ENCODE measurements at places on chromosomes 4 and X.

DNA sequence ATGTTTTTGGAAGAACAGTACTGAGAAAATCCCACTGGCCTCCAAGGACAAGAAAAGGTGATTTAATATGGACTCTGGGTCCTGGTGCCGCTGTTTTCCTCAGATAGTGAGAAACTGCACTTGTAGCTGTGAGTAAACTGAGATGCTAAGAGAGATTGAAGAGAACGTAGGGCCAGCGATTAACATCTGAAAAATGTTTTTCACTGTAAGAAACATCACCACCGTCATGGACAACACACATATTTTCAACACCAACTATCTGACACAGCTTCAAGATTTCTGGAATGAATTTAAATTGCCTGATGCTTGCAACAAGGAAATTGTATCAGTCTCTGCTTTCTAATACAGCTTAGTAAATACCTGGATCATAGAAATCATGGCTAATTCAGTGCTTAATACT lies 158.2 kb upstream of the SMIM31 start:
- DNase-seq: no peak

GRCh38 chr4:79763486-79764075 lies 309.4 kb downstream of the ANTXR2 start:
- DNase-seq: no peak

GRCh38 chrX:15973299-15973698 lies 118.7 kb upstream of the AP1S2 start:
- peak; percentile 4 for DNase-seq

GRCh38 chr4:181225616-181226261 lies 1017.5 kb upstream of the TENM3 start:
- DNase-seq: no peak

GRCh38 chr4:184526228-184526627 lies 51.9 kb upstream of the IRF2 start:
- no peak for DNase-seq

DNA sequence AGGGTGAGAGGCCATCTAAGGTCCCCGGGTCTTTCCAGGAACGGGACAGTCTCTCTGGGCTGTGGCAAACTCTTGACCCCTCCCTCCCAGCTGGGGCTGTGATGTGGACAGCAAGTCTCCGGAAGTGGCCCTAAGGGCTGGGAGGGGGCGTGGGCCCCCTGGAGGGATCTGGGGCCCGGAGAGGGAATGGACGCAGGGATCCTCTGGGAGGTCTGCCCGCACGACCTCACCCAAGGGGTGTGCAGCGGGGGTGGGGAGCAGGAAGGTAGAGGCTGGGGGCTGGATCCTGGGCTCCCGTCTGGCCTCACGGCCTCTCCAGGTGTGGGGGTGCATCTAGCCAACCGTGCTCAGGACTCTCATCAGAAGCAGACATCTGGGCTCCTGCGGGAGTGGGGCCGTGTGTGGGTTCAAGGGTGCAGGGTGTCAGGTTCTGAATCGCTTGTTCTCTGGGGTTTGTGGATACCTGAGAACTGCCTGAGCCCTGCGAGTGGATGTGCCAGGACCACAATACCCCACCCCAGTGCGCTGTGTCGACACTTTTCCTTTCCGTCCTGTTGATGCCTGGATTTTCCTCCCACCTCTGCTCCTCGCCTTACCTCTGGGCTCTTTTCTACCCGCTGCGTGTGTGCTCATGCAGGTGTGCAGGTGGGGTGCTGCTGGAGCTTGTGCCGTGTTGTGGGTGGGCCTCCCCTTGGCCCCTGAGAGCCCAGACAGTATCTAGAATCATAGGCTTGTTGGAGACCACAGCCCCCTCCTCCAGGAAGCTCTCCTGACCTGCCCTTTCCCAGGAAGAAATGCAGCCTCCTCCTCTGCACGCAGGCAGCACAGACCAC lies 915 bp downstream of the CPZ start:
- DNase-seq: no peak

DNA sequence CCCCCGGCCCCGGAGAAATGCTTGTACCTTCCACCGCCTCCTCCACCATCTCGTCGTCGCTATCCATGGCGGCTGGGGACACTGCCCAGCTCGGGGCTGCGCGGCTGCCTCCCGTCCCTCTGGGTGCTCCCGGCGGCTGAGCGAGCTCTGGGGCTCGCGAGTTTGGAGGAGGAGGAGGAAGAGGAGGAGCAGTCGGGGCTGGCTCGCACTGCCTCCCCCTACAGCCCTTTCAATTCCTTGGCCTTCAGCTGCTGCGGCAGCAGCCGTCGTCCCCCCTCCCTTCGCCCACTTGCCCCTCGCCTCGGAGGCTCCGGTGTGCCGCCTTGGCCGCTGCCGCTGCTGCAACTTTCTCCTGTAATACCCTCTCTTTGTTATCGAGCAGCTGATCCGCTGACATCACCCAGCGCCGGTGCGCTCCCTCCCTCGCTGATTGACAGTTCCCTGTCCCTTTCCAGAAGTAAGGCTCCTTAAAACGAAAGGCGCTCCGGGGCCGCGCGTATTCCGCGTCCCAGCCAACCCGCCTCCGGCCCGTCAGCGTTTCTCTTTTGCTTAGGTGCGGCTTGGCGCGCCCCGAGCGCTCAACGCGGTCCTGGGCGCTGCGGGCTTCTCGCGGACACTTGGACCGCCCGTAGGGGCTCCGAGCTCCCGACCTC lies at the start of gene SETD7:
Gene SETD7, minus strand, starts transcription at position 149 of the 653 bp plus-strand sequence. Its CDS starts 82 bp downstream, at position 67.
- peak; percentile 85 for DNase-seq

GRCh38 chr4:8911316-8912088 lies 39.9 kb upstream of the HMX1 start:
- no peak for DNase-seq

- DNase-seq: no peak
Measured at GRCh38 chrX:80755174-80755573, 54.5 kb downstream of the BRWD3 start.

GRCh38 chr4:5024673-5025072 lies 5.4 kb upstream of the CYTL1 start:
- DNase-seq: no peak

- DNase-seq: no peak
Measured at GRCh38 chr4:169236873-169237626, 33.7 kb downstream of the SH3RF1 start.

GRCh38 chrX:13864264-13864663 lies 47.4 kb upstream of the GPM6B start:
- no peak for DNase-seq

- no peak for DNase-seq
Measured at GRCh38 chrX:154696676-154697045, 43.3 kb upstream of the CTAG2 start.

DNA sequence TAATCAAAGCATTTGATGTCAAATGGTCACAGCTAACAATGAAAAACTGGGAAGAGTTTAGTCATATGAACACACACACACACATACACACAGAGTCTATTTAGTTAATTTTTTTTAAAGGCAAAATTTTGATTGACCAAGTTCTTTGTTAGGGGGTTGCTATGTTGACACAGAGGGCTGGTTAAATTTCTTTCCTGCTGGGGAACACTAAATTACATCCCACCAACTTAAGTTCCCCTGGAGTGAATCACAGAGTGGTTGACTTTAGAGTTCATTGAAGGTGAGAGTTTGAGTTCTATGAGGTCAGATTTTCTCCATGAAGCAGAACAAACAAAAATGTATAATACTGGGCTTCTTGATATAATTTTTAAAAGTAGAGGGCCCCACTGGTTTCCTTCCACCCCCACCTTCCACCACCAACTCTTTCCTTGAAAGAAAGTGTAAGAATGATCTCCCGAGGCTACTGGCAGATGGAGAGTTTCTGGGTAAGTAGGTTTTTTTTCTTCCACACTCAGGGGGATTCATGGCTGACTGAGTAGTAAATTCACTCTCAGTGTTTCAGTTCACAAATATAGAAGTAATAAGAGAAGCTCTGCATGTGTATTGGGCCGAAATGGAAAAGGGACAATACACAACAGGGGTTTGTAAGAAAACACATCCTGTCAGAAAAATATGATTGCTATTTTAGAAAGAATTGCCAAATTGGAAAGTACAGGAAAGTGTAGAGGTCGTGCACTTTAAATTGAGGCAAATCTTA lies 917.0 kb upstream of the LCORL start:
- no peak for DNase-seq

- DNase-seq: peak; percentile 20
Measured at GRCh38 chr4:187304133-187304532, 580.5 kb upstream of the FAT1 start.

DNA sequence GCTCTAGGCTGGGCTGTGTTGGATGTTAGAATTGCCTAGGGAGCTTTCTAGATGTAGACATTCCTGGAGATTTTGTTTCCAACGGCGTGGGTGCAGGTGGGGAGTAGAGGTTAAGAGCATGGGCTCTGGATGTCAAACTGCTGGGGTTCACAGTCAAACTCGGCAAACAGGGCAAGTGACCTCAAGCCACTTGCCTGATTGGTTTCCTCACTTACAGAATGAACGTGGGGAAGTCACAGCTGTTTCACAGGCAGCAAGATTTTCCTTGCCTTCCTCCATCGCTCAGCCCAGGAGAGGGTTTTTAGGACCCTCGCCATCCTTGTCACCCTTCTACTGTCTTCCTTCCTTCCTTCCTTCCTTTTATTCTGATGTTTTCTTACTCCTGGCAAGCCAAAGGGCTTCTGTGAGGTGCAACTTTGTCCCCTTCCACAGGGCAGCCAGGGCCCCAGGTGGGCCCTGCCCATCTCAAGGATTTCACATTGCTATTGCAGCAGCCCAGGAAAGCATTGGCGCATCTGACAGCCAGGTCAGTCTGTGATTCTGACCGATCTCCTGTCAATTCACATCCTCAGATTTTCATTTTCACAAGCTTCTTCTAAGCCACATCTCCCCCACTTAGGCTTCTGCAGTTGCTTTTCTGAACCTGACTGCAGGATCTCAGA lies 7.0 kb downstream of the RTL5 start:
- no peak for DNase-seq

DNA sequence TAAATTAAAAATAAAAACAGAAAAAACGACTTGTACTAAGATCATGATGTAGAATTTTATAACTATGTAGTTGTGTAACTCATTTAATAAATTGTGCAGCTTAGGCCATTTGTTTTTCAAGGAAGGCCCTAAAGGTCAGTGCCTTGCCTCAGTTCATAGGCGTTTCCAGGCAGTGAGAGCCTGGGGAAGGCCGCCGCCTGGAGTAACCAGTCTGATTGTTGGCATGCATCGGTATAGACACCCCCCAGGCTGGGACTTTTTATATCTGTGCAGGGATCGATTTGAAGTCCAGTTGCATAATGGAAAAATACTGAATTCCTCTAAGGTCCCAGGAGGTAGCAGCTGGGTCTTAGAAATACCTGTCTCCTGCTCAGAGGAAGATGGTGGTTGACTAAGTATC lies 77.2 kb downstream of the TMEM131L start:
- DNase-seq: no peak

GRCh38 chr4:170089668-170090351 lies at the start of gene AADAT:
Gene AADAT (minus strand): TSS chr4:170089956. CDS start chr4:170089690, 266 bp downstream.
- DNase-seq: peak; percentile 81

DNA sequence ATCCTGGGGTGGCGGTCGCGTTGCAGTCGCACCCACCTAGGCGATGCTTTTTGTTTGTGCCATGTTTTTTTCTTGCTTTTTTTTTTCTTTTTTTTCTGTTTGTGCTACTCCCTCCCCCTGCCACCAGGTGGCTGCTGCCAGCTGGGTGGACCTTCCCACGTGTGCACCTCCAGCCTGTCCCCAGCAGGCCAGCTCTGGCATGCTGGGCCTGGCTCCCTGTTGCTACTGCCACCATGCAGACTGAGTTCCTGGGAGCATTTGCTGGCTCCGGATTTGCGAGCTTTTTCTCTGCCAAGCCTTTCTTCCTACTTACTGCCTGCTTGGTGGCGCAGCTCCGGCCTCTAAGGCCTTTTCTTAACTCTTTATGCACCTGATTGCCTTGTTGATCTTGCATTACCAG lies 161.2 kb upstream of the WDFY3 start:
- DNase-seq: no peak

- no peak for DNase-seq
Measured at GRCh38 chrX:129934461-129934860, 28.5 kb downstream of the UTP14A start.

DNA sequence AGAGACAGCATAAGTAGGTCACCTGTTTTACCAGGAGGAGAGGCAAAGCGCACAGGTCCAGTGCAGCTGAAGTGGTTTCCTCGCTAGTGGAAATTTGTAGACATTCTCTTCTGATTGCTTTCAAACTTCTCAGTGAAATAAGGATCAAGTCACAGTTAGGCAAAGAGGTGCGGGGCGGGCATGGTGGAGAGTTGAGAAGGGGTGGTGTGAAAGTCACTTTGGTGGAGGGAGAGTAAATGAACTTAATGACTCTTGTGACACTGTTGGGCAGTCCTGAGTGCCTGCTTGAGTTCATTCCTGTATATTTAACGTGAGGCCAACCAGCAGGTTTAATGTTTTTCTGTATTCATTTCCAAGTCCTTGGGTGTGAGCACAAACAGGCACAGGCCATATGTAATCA lies 235.6 kb downstream of the TRIML1 start:
- DNase-seq: no peak

DNA sequence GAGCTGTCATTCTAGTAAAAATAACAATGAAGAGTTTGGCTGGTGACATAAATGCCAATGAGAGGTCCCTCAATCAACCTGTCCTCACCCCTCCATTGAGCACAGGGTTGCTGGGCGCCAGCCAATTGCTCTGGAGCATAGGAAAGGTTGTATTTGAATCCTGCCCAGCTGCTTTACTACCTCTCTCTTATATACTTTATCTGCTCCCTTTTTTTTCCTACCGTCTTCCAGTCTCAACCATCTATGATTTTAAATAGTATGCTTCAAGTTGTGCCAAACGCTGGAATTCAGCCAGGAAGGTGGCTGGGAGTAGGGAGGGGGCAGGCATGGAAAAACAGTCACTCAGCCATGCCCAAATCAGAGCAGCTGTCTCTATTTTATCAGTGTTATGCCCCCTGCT lies 153.8 kb downstream of the NR3C2 start:
- no peak for DNase-seq

- no peak for DNase-seq
Measured at GRCh38 chr4:81642543-81642942, 170.8 kb upstream of the RASGEF1B start.

- DNase-seq: no peak
Measured at GRCh38 chr4:109873791-109874514, 26.0 kb downstream of the LRIT3 start.

- no peak for DNase-seq
Measured at GRCh38 chrX:135481696-135482179, 38.7 kb upstream of the INTS6L start.

DNA sequence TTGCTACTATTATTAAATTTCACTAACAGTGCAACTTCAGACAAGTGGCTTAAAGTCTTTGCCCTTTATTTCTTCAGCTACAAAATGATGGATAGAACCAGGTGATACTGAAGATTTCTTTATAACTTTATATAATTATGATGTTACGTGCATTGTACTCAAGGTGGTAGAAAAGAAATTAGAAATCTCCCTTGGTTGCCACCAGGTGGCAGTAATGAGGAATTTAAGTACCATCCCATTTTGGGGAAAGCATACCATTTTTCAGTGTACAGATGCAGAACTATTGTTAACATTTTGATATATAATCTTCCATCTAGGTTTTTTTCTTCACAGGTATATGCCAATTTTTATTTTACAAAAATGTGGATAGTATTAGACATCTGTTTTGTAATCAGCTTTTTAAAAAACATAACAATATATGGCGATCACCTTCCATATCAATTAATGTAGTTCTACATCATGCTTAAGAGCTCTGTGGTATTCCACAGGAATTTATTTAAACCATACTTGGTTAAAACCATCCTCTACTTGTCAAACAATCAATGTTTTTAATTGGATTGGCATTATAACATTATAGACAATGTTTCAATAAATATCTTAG lies 37.7 kb upstream of the RAB33B start:
- DNase-seq: peak; percentile 23

All from renal pelvis (tissue), 12 donors.